ENCODE measurements at places on chromosomes 16 and 17. TPM values are rescaled to one million over a fixed set of nuclear protein-coding genes. Genes with fewer than 3 reads are reported as not detected.

Gene JUP
- total RNA-seq: 205 TPM

Gene UMOD
- total RNA-seq: not detected

Gene ARHGDIG
- total RNA-seq: 4.8 TPM

Gene MARVELD3
- 16.4 TPM for total RNA-seq

- H3K27me3 ChIP-seq: peaks cover 67% of the 10 kb centered on the region
- no peaks in the 10 kb centered on the region for H3K36me3 ChIP-seq
- H3K27ac ChIP-seq: no peak overlapping the region
- H3K4me1 ChIP-seq: no peaks in the 10 kb centered on the region
- DNase-seq: no peak
These were observed 5.4 kb downstream of the CD300LB start for GRCh38 chr17:74525781-74526288.

GRCh38 chr16:28846933-28847273 is 755 bp upstream of the TUFM start:
- peaks cover 11% of the 10 kb centered on the region for H3K36me3 ChIP-seq
- peaks cover 23% of the 10 kb centered on the region for H3K4me1 ChIP-seq
- H3K4me3 ChIP-seq: peak overlapping the region; percentile 97
- peak overlapping the region; percentile 98 for H3K27ac ChIP-seq
- no peak for DNase-seq

- no peak overlapping the region for H3K27ac ChIP-seq
- no peaks in the 10 kb centered on the region for H3K4me1 ChIP-seq
- peaks cover 8% of the 10 kb centered on the region for H3K36me3 ChIP-seq
- no peak for DNase-seq
- H3K27me3 ChIP-seq: peaks cover 4% of the 10 kb centered on the region
These were observed 29.1 kb downstream of the EFCAB13 start for GRCh38 chr17:47352848-47353247.

GRCh38 chr17:76934561-76935320 is 66.5 kb downstream of the MGAT5B start:
- peaks cover 7% of the 10 kb centered on the region for H3K4me1 ChIP-seq
- H3K4me3 ChIP-seq: no peak overlapping the region
- H3K27me3 ChIP-seq: peaks cover 14% of the 10 kb centered on the region
- no peak overlapping the region for H3K27ac ChIP-seq
- no peaks in the 10 kb centered on the region for H3K36me3 ChIP-seq
- no peak for DNase-seq

DNA sequence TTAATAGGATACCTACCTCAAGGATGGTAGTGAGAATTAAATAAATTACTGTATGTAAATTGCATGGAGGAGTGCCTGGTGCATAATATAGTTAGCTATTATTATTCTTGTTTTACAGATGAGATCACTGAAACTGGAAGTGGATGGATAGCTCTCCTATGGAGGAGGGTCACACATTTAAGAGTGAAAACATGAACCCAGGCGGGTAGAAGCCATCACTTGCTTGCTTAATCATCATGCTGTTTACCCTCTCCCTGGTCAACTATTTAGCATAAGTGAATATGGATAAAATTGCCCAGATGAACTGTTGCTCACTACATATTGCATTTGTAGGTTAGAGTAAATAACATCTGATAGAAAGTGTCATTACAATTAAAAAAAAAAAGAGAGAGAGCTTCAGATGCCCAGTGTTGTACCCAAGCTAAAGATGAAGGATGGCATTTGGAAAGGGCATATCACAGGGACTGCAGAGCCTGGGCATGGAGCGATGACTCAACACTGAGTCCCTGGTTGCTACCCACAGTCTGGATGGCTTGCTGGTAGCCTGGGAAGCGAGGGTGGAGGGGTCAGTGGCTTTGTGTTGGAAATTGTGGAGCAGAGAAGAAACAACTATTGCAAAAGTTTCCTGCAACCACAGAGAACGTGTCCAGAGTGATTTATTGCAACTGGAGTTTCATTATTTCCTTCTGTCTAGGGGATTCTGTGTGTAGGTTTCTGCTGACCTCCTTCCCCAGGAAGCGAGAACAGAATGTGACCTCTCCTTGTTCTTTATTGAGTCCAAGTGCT is 414.4 kb downstream of the SHISA9 start:
- no peak overlapping the region for H3K4me3 ChIP-seq
- no peak overlapping the region for H3K27ac ChIP-seq
- H3K36me3 ChIP-seq: no peaks in the 10 kb centered on the region
- DNase-seq: no peak
- no peaks in the 10 kb centered on the region for H3K4me1 ChIP-seq

- no peak for DNase-seq
- H3K27me3 ChIP-seq: peaks cover 10% of the 10 kb centered on the region
- no peak overlapping the region for H3K4me3 ChIP-seq
- H3K36me3 ChIP-seq: no peaks in the 10 kb centered on the region
- H3K27ac ChIP-seq: no peak overlapping the region
These were observed 89.5 kb downstream of the MARF1 start for GRCh38 chr16:15553313-15554088.

DNA sequence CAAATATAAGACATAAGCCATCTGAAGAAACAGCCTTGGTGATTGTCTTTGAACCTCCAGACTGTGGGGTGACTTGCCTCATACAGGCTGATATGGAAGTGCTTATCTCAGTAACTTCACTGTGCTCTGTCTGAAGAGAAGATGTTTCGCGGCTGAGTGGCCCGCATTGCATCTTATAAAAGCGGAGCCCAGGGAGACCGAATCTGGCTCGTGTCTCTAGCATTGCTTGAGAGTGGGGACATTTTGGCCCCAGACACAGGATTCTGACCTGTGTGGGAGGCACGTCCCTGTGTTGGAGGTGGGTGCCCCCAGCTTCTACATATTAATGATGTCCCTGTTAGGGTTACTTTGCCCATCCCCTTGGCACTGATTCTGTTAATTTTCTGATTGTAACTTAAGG is 66.4 kb downstream of the METRNL start:
- no peak overlapping the region for H3K4me3 ChIP-seq
- no peak overlapping the region for H3K27ac ChIP-seq
- peaks cover 3% of the 10 kb centered on the region for H3K36me3 ChIP-seq
- peaks cover 8% of the 10 kb centered on the region for H3K27me3 ChIP-seq
- no peak for DNase-seq

GRCh38 chr16:27999687-28000086 is 63.8 kb downstream of the GSG1L start:
- no peaks in the 10 kb centered on the region for H3K4me1 ChIP-seq
- H3K27me3 ChIP-seq: no peaks in the 10 kb centered on the region
- H3K4me3 ChIP-seq: no peak overlapping the region

- H3K36me3 ChIP-seq: peaks cover 3% of the 10 kb centered on the region
- H3K4me3 ChIP-seq: no peak overlapping the region
- peak overlapping the region; percentile 95 for H3K27ac ChIP-seq
- peaks cover 4% of the 10 kb centered on the region for H3K27me3 ChIP-seq
These were observed 12.4 kb upstream of the CACNG4 start for GRCh38 chr17:66952031-66952524.

DNA sequence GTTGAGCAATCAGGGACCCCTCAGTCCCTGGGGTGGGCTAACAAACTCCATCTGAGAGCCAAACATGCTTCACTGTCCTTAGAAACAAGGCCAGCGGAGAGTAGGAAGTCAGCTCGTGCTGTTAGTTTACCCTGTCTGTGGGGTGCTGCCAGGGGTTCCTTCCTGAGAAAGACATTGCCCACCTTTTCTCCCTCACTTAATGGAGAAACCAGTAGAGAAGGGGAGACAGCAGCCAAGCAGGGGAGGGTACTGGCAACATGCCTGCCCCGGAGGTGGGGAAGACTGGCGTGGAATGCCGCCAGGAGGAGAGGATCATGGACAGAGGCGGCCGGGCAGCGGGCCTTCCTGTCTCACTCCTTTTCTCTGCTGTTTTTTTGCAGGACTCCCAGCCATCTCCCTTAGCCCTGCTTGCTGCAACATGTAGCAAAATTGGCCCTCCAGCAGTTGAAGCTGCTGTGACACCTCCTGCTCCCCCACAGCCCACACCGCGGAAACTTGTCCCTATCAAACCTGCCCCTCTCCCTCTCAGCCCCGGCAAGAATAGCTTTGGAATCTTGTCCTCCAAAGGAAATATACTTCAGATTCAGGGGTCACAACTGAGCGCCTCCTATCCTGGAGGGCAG is 19.9 kb downstream of the SP2 start:
- peak overlapping the region; percentile 66 for H3K27ac ChIP-seq
- no peaks in the 10 kb centered on the region for H3K27me3 ChIP-seq
- H3K36me3 ChIP-seq: peaks cover 8% of the 10 kb centered on the region
- H3K4me1 ChIP-seq: peaks cover 5% of the 10 kb centered on the region
- H3K4me3 ChIP-seq: no peak overlapping the region
- DNase-seq: no peak

GRCh38 chr17:51734462-51734861 is 424.1 kb downstream of the CA10 start:
- no peak overlapping the region for H3K4me3 ChIP-seq
- peaks cover 51% of the 10 kb centered on the region for H3K27me3 ChIP-seq
- H3K4me1 ChIP-seq: no peaks in the 10 kb centered on the region
- H3K36me3 ChIP-seq: no peaks in the 10 kb centered on the region

GRCh38 chr17:49633762-49634484 is 44.0 kb downstream of the SPOP start:
- H3K27me3 ChIP-seq: no peaks in the 10 kb centered on the region
- H3K4me1 ChIP-seq: peaks cover 15% of the 10 kb centered on the region
- DNase-seq: no peak
- no peak overlapping the region for H3K27ac ChIP-seq

- peaks cover 18% of the 10 kb centered on the region for H3K4me1 ChIP-seq
- H3K27me3 ChIP-seq: no peaks in the 10 kb centered on the region
- no peak overlapping the region for H3K27ac ChIP-seq
- DNase-seq: no peak
- H3K4me3 ChIP-seq: no peak overlapping the region
These were observed 3.7 kb downstream of the TMEM98 start for GRCh38 chr17:32931686-32932085.

Measured in mesothelial cell of epicardium (in vitro differentiated cells).